ENCODE measurements at places on chromosomes 5 and 9.

GRCh38 chr5:171667341-171668096 is 118.1 kb upstream of the SMIM23 start:
- no peak for DNase-seq

DNA sequence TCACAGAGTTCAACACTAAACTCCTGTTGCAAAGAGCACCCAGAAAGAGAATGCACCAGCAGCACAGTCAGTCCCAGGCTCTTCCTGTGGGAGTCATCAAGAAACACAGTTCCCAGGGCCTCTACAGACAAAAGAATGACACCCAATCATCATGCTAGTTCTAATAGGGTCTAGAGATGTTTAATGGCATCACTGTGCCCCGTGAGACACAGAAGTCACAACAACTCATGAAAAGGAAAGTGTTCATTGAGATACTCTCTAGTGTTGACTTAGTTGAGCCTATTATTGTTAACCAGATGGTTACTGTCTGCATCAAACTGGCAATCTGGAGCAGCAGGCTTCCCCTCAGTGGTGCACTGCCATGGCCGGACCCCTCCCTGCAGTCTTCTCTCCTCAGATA is 1.6 kb downstream of the KLHL3 start:
- no peak for DNase-seq

GRCh38 chr5:69202497-69202896 is 13.1 kb downstream of the CENPH start:
- no peak for DNase-seq

DNA sequence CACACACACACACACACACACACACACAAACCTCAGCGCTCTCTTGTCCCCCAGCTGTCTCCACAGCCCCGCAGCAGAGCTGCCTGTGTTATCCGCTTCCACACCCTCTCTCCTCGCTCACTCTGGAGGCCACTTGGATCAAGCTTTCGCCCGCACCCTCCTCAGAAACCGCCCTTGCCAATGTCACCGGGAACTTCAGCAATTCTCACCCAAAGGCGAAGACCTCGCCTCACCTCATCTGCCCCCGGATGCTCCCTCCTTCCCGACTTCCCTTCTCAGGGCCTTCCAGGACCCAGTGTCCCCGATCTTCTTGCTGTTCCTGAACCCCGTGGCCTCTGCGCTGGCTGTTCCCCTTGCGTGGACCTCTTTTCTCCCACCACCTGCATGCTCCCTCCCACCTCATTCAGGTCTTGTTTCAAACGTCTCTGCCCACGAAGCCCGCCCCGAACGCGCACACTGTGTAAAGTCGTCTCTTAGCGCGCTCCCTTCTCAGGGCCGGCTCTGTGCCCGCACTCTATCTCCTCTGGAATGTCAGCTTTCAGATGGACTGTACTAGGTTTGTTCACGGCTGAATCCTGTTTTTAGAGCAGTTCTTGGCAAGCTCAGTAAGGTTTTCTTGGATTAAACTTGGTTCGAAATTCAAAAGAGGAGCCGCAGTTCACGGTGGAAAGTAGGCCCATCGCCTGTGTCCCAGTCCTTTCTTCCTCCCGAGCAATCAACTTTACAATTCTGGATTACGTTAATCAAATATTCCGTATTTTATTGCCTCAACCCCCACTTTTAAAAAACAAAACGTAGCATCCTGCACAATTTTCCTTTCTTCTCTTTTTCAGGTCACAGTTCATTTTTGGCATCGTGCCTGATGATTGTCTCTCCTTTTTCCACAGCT is 1.0 kb upstream of the TRIM7 start:
- DNase-seq: peak; percentile 46

GRCh38 chr9:136011703-136012496 is 50.7 kb upstream of the UBAC1 start:
- no peak for DNase-seq

GRCh38 chr5:51399643-51400006 is 16.4 kb downstream of the ISL1 start:
- DNase-seq: no peak

DNA sequence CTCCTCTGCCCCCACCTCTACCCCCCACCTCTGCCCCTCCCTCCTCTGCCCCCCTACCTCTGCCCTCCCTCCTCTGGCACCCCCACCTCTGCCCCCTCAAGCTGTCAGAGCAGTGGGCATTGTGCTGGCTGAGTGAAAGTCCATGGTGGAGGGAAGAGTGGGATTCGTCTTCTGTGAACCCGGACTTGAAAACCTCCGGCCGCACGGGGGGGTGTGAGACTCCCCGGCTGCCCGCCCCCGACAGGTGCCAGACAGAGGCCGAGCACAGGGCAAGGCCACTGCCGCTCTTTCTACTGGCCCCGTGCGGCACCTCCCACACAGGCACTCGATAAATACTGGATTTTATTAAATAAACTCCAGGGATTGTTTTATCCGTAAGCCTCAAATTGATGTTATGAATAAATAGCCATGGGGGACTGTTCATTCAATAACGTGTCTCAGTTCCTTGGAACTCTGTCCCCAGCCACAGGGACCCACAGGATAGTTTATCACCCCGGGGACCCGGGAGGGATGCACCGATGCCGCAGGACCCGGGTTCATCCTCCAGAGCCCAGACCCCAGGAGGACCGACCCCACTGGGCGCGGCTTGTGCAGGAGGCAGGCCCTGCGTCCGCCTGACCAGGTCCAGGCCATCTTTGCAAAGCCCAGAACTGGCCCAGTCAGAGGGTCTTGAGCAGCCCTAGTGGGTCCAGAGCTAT is 2.6 kb upstream of the QRFP start:
- no peak for DNase-seq

GRCh38 chr9:88949961-88950340 is 41.3 kb upstream of the S1PR3 start:
- DNase-seq: no peak

DNA sequence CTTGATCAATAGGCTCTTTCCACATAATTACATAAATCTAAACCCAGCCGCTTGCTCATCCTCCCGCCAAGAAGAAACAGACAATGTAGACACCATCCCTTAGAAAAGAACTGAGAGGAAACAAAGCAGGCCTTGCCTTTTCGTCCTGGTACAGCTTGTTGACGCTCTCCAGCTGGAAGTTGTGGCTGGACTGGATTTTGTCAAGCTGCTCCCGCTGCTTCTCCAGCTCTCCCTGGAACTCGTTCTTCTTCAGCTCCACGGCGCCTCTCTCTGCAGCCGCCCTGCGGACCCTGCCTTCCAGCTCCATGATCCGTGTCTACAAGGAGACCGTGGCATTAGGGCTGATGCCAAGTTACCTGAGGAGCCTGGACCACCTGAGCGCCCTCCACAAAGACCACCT is 22.1 kb downstream of the GOLM1 start:
- no peak for DNase-seq

Data from activated CD4-positive, alpha-beta T cell treated with anti-CD3 and anti-CD28 coated beads for 4 hours (primary cell).